Activated naive CD4-positive, alpha-beta T cell (primary cell): ENCODE measurements at places on chromosomes 16 and 17.
A peak's percentile ranks its signal among the peaks of the same experiment; 100 is the strongest.

DNA sequence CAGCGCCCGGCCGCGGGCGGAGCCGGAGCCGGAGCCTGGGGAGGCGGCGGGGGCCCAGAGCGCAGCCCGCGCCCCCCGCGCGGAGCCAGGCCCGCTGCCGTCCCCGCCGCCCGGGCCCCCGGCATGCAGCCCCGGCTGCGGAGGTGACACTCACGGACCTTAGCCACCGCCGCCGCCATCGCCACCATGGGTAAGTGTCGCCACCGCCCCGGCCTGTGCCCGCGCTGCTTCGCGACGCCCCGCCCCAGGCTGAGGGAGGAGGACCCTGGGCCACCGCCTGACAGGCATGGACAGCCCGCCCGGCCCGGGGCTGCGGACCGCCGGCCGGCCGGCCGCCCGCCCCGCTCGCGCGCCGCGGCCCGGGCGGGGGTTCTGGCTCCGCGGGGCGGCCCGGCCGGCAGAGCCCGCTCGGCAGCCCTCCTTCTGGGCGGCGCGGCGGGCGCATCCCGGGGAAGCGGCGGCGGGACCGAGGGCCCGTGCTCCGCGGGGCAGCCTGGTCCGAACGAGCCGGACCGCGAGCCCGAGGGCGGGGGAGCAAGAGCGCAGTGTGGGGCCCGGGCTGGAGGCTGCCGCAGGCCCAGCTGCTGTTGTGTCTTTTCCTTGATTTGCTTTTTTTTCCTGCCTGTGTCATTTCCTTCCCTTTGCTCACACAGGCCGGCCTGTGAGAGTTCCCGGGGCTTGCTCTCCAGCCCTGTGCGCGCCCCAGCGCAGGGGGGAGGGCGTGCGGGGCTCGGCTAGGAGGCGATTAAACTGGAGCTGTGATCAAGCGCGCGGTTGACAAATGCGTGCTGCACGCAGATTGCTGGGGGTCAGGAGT lies 565 bp downstream of the MAP3K3 start:
- DNase-seq: peak; percentile 37

DNA sequence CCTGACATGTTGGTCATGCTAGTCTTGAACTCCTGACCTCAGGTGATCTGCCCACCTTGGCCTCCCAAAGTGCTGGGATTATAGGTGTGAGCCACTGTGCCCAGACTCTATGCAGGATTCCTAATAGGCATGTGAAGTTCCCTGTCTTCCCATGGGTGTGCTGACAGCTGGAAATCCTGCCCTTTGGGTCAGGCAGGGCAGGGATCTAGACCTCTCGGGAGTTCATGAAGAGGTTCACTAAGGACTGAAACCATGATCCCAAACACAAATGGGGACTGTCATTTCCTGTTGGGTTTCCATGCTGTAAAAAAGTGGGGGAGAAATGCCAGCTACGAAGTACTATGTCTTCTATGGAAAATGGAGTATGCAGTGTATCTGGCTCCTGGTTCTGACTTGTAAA lies 52.1 kb downstream of the HIC1 start:
- no peak for DNase-seq

DNA sequence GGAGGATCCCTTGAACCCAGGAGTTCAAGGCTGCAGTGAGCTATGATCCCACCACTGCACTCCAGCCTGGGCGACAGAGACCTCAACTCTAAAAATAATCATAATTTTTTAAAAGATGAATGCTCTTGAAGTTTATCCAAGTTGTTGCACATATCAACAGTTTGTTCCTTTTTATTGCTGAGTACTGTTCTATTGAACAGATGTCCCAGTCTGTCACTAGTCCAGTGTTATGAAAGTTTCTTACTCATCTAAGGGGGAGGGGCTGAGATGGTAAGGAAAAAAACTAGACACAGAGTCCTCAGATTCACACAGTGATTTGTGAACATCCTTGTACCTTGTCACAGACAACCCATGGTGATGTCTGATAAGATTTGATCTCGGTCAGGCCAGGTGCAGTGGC lies 3.9 kb downstream of the ACAP1 start:
- no peak for DNase-seq

GRCh38 chr17:29008591-29008990 lies 2.8 kb upstream of the SEZ6 start:
- no peak for DNase-seq

GRCh38 chr16:89050119-89050867 lies 43.4 kb upstream of the ACSF3 start:
- no peak for DNase-seq

DNA sequence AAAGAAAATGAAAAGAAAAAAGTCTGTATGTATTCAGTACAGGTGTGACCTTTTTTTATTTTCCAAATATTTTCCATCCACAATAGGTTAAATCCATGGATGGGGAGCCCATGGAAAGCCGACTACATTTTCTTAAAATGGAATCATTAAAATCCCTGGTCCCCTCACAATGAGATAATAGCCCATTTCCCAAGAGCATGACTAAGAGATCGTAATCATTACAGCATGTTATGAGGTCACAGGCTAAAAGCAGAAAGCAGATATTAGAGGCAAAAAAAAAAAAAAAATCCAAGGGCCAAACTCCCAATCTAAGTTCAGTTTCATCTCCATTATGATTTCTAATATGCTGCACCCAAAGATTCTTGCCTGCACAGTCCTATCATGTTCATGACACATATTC lies 44.7 kb downstream of the CYTH1 start:
- DNase-seq: no peak

DNA sequence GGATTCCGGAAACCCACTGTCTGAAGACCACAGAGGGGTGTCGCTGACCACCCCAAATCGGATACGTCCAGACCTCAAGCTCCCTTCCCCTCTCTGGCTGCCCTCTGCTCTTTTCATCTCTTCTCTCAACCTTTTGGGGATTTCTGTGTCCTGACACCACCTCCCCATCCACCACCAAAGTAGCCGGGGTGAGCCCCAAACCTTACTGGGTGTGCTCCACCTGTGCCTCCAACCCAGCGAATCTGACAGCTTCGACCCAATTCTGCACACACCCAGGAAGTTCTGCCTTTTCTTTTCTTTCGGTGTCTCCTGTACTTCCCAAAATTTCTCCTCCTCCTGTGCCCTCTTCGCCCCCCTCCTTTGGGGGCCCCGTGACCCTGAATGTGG lies 534 bp downstream of the KCTD11 start:
- no peak for DNase-seq

DNA sequence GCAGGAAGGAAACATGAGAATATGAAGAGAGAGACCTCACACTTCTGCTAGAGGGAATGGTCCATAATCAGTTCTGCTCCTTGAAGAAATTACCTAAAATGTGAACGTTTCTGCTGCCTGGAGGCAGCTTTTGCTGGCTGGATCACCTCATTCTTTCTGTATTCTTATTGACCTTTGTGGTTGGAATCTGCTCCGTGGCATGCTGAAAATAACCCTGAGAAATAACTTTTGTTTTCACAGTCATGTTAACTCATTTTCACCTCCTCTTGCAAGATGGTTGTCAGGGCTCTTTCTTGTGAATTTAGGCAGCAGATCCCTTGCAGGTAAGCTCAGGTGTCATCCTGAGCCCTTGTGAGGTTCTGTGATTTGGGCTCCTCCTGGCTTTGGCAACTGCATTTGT lies 70.2 kb downstream of the IRF8 start:
- DNase-seq: no peak

DNA sequence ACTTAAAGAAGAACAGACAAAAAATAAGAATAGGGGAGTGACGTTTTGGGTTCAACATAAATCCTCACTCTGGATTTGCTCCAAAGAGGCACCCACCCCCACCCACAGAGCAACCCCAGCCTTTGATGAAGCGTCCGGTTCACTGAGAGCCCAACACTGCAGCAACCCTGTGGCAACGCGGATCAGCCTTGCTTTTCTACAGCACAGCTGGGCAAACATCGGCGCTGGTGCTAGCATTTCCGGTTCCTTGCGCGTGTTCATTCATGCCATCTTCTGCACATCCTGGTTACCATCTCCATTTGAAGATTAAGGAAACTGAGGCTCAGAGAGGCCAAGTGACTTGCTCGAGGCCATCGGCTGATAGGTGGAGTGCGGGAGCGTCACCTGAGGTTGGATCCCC lies 8.7 kb upstream of the GINS2 start:
- no peak for DNase-seq

GRCh38 chr16:84117494-84117843 lies 727 bp upstream of the MBTPS1 start:
- DNase-seq: no peak

DNA sequence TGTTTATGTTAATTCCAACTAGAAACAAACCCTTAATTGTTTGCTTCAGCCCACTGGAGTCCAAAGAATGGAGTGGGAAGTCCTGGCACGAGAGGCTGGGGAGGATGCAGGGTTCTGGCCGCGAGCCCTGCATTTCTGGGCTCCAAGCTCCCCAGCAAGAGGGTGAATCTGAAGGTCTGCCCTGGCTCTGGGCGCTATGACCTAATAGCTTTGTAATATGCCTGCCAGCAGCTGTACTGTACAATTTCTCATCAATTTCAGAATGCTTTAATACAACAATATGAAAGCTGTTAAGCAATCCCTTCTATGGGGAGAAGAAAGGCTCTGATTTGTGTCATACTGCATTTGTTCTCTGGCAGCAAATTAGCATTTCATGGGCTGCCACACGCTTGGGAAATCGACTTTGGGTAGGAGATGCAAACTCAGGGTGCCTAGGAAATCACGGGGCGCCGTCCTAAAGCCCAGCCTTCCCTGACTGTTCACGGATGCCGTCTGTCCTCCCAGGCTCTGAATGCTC lies 43.8 kb downstream of the NDEL1 start:
- DNase-seq: no peak

GRCh38 chr17:78601577-78602190 lies 24.5 kb upstream of the DNAH17 start:
- no peak for DNase-seq

DNA sequence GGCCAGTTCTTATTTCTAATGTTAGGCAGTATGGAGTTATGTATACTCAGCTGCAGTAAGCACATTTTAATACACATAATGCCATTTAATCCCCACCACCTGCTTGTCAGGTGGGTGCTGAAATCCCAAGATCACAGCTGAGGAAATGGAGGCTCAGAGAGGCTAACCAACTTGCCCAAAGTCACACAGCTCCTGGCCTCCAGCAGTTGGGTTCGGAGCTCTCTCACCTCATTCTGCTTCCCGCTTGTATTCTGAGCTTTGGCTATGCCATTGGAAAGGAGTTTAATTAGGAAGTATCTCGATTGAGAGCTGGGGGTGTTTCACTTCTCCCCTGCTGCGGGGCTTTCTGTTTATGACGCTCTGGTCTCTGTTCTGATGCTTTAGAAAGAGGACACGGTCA lies 72.6 kb upstream of the CACNG5 start:
- no peak for DNase-seq

DNA sequence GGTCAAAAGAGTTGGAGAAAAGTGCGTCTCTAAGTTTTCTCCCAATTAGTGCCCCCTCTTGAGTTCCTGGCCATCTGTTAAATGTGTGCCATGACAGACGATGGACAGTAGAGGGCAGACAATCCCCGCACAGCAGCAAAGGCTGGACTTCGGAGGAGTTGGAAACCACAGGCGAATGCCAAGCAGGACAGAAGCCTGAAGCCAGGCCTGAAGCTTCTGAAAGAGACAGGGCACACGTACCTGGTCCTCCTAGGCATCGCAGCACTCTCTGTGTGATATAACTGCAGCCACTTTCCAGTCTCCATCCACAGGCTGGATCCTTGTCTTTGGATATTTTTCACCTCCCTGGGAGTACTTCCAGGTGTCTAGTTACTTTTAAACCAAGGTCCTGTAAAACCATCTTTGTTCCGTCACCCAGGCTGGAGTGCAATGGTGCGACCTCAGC lies 14.5 kb downstream of the C17orf100 start:
- DNase-seq: no peak

GRCh38 chr16:49336581-49336980 lies 37.0 kb upstream of the C16orf78 start:
- DNase-seq: no peak

- DNase-seq: no peak
Observed at GRCh38 chr16:84959045-84959576, 52.2 kb downstream of the ZDHHC7 start.

DNA sequence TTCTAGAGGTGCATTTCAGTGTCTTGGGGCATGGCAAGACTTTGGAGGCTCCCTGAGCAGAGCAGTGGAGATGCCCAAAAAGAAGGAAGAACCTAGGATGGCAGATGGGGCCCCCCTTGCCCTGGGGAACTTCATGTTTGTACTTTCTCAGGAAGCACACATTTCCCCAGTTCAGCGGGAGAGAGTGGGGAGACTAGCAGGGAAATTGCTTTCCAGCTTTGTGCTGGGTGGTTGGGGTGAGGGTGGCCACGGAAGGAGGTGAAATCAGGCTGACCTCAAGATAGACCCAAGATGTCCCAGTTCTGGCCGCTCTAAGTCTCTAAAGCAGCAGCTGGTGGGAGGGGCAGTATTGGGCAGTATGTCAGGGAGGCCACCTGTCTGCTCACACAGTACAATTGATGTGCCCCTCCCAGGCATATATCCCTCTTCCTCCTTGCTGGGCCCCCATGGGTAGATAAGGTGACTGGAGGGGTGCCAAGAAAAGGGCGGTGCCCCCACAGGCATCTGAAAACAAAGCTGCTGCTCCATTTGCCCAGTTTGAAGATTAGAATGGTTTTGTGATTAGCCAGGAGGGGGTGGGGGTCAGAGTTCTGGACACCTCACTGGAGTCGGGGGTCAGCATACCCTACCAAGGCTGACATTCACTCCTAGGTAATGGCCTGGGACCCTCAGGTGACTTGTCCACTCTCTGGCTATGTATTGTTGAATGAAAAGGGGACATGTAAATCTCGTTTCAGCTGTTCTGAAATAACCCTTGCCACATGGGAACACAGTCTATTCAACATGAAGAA lies 17.1 kb upstream of the NAGLU start:
- DNase-seq: no peak

DNA sequence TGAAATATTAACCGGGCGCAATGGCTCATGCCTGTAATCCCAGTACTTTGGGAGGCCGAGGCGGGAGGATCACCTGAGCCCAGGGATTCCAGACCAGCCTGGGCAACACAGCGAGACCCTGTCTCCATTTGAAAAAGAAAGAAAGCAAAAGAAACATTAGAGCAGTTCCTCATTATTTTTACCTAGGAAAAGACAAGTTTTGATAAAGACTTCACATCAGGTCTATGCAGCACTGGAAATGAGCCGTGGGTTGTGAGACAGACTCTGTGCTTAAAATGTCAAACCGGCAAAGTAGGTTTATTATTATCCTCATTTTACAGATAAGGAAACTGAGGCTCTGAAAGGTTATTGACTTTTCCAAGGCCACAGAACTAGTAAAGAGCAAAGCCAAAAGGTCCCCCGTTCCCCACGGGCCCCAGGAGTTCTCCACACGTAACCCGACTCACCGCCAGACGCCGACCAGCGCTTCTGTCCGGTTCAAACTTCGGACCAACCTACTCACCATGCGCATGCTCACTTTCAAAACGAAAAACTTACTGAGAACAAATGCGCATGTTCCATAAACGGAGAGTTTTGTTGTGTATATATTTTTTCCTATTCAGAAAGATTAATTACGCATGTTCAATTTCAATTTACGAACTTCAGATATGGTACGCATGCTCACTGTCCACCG lies 356 bp downstream of the TUBD1 start:
- DNase-seq: no peak

DNA sequence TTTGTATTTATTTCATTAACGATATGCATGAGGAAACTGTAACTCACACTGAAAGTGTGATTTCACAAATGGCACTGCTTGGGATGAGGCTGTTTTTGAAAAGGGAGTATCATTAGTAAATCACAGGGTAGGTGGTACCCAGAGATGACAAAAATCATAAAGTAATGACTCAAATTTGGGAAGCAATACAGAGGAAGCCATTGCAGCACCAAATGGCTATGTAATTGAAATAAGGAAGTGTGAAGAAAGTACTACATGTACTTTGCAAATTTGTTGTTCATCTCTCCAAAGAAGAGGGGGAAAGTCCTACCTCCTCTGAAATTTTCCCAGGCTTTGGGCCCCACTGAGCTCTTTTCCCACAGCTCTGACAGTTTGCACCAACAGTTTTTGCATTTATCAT lies 12.3 kb upstream of the ABCC12 start:
- no peak for DNase-seq
